ENCODE measurements at places on chromosomes 2 and 18.

DNA sequence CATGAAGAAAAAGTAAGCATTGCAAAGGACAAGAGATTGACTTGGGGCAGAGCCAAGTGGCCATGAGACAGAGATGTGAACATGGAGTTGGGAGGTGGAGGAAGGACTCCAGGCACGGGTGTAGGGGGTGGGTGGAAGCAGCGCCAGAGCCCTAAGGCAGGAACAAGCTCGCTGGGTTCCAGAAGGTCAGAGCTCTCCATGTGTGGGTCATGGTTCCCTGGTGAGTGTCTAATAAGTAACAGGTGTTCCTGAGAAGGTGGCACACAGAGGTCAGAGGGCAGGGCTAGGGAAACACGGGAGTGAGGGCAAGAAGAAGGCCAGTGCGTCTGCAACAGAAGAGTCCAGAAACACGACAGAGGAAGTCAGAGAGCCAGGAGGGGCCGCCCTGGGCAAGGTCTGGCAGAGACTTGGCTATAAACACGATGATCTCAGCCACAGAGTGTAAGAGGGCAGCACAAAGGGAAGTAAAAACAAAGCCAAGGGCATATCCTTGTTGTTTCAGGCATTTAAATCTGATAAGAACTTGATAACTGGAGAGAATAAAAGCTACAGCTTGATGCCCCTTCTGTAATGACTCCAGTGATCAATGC lies 260.8 kb downstream of the TGIF1 start:
- no peak for DNase-seq
- no peaks in the 10 kb centered on the region for H3K27me3 ChIP-seq
- H3K36me3 ChIP-seq = no peaks in the 10 kb centered on the region
- H3K4me3 ChIP-seq = no peak overlapping the region
- H3K27ac ChIP-seq = no peak overlapping the region
- H3K4me1 ChIP-seq = peaks cover 7% of the 10 kb centered on the region

DNA sequence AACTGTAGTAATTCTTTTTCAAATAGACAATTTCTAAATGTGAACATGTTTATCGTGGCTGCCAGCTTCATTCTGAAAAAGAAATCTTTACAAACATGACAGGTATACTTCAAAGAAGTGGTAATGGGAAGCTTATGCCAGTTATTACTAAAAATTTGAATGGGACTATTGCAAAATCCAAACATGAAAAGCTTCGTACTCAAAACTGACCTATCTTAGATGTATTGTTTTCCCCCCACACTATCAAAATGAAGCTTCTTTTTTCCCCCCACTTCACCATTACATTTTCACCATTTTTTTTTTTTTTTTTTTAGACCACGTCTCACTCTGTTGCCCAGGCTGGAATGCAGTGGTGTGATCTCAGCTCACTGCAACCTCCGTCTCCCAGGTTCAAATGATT lies 50.4 kb upstream of the SERTAD2 start:
- no peaks in the 10 kb centered on the region for H3K36me3 ChIP-seq
- peaks cover 2% of the 10 kb centered on the region for H3K4me1 ChIP-seq
- H3K27ac ChIP-seq = no peak overlapping the region
- no peak overlapping the region for H3K4me3 ChIP-seq
- DNase-seq = no peak
- no peaks in the 10 kb centered on the region for H3K27me3 ChIP-seq

DNA sequence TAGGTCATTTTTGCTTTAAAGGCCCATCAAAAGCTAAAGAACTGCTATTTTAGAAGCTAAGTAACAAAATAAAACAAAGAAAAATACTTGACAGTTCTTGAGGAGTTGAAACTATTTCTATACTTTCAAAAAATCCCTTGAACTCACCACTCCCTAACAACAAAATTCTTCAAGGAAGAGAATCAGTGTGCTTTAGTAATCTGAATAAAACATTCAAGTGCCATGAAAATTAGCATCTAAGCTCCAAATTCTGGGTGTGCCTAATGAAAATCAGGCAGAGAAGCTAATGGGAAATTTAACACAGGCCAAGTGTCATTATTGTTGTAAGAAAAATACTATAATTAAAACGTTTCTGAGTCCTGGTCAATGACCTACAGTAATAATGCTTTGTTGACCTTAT lies 456.3 kb downstream of the ZEB2 start:
- H3K27me3 ChIP-seq = no peaks in the 10 kb centered on the region
- H3K27ac ChIP-seq = no peak overlapping the region
- H3K4me1 ChIP-seq = no peaks in the 10 kb centered on the region

DNA sequence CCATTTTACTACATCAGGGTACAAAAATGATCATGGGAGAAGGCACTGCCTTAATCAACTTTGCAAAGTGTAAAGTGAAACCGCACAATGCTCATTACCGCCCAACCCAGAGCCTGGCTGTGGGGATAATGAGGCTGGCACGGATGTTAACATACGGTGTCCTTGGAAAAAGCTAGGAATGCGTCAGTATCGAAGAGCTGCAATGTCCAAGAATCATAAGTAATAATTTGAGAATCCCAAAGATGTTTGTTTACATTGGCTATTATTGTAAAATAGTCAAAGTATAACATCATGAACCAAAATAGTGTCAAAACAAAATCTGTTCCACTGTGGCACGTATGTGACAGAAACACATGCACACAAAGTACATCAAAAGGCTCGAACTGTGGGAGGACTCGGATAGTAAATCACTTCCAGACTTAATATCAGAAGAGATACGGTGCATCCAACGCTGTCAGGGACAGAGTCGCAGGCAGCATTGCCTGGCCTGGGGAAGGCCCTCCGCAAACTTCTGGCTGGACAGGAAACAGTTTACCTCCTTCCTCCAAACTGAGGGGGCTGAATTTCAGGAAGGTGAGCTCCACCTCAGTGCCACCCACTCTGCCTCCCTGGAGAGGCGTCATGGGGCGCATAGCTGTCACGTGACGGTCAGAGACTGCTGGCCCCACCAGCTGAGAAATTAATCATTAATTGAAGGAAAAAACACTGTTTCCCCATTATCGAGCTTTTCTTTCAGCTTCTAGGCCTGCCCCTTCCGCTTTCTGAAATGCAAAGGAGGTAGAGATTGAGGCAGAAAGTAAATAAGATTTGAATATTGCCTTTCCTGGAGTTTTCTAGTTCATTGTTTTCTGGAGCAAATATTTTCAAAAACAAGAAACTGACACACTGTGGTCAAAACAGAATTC lies 1.8 kb upstream of the ID2 start:
- H3K4me3 ChIP-seq = peak overlapping the region; percentile 94
- H3K36me3 ChIP-seq = no peaks in the 10 kb centered on the region
- H3K27ac ChIP-seq = peak overlapping the region; percentile 100

DNA sequence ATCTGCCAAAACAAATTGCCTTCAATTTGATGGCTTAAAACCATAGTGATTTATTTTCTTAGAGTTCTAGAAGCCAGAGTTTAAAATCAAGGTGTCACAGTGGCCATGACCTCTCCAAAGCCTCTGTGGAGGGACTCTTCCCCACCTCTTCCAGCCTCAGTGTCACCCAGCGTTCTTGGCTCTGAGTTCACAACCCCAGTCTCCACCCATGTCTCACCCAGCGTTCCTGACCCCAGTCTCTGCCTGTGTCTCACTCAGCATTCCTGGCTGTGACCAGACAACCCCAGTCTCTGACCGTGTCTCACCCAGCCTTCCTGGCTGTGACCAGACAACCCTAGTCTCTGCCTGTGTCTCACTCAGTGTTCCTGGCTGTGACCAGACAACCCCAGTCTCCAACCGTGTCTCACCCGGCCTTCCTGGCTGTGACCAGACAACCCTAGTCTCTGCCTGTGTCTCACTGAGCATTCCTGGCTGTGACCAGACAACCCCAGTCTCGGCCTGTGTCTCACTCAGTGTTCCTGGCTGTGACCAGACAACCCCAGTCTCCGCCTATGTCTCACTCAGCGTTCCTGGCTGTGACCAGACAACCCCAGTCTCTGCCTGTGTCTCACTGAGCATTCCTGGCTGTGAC lies 299.3 kb downstream of the GALR1 start:
- H3K27me3 ChIP-seq = no peaks in the 10 kb centered on the region
- H3K36me3 ChIP-seq = no peaks in the 10 kb centered on the region
- H3K4me1 ChIP-seq = no peaks in the 10 kb centered on the region
- DNase-seq = no peak
- H3K27ac ChIP-seq = no peak overlapping the region

DNA sequence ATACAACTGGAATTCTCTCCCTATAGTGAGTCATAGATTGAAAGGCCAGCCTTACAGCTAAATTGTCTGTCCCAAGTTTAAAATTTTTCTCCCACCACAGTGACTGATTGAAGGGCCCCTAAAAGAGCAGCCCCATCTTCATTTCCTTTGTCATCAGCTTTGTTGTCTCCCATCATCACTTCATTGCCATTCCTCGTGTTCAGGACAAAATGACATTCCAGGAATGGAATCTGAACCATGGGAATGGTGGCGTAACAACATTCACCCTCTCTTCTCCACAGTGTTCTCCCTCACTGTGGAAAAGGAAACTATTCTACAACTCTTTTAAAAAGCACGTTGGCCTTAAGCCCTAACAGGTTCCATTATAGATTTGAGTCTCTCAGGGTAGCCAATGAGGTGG lies 52.1 kb downstream of the PSTPIP2 start:
- H3K36me3 ChIP-seq = no peaks in the 10 kb centered on the region
- DNase-seq = no peak
- no peak overlapping the region for H3K4me3 ChIP-seq
- H3K27me3 ChIP-seq = no peaks in the 10 kb centered on the region
- H3K27ac ChIP-seq = no peak overlapping the region

DNA sequence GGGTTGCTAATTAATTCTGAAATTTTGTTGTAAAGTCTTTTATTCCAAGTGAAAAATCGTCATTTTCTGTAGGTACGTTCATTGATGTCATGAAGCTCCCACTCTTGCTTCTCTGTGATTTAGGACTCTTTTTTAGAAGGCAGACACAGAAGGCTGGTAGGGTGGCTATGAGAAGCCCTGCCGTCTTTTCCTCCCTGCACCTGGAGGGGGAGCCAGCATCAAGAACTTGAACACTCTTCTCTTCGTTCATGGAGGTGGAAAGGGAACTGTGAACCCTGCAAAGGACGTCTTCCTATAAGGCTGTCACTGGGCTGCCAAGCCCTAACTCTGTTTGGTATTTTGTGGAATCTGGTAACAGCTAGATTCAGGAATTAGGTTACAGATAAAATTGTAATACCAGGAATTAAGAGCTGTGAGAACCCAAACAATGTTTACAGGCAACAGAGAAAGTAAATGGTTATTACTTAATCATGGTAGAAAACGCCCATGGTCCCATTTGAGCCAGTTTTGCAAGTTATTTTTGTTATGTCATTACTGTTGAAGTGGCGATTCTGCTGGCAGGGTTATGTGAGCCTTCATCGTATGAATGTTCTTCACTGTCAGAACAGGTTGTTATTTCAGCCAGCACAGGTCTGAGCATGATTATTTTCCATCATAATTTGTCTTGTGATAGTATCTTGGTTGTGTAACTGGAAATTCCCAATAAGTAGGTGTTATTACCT lies 112.2 kb downstream of the OSBPL6 start:
- no peaks in the 10 kb centered on the region for H3K4me1 ChIP-seq

DNA sequence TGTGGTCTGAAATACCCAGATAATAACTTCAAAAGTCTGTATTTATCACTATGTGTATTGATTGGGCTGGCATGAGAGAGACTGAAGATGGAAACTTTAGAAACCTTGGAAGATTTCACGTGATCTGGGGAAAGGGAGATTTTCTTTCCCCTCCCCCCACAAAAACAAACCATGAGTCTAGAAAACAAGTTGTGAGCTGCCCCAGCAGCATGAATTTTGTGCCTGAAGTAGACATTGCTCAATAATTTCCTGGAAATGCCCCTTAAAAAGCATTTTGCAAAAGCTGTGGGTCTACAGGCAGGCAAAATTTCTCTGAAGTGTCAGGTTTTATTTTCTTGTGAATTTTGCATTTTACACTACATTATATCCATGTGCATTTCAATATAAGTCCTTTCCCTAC lies 101.8 kb downstream of the ETAA1 start:
- H3K27ac ChIP-seq = no peak overlapping the region
- H3K4me1 ChIP-seq = peaks cover 8% of the 10 kb centered on the region
- no peaks in the 10 kb centered on the region for H3K27me3 ChIP-seq

- H3K27ac ChIP-seq = no peak overlapping the region
- no peaks in the 10 kb centered on the region for H3K36me3 ChIP-seq
- H3K27me3 ChIP-seq = peaks cover 7% of the 10 kb centered on the region
- peaks cover 45% of the 10 kb centered on the region for H3K4me1 ChIP-seq
Measured at GRCh38 chr2:26246818-26247217, 2.1 kb downstream of the HADHB start.

DNA sequence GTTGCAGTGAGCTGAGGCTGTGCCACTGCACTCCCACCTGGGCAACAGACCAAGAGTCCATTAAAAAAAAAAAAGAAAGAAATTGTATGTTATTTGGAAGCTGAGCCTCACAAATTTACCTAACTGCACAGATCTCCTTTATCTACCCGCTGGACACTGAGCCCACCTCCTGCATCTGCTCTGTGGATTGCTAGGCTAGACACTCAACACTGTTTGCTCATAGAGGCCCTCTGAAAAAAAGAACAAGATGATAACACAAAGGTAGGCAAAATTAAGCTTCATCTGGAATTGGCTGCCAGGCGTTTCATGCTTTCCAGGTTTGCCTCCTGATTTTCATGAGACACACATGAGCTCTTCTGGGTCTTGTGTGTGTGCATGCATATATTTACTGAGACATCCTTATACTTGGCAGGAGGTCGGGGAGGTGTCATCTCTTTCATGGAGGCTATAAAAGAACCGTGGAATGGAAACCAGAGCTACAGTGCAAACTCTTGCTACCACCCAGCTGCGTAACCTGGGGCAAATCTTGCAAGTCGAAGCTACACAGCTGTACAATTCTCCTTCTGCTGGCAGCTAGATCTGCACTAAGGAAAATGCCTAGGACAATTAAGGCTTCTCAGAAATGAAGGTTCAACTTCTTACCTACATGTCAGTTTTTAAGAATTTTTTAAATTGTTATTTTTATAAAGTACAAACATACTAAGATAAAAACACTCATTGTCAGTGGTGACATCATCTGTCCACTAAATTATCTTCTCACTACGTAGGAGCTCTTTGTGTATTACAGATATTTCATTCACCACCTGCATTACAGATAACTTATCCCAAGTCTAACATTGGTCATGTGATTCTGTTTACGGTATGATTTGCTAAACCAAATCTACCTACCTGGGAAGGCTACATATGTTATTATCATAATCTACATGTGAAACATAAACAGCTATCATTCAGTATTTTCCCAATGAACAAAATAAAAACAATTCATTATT lies 63.1 kb downstream of the CABYR start:
- no peaks in the 10 kb centered on the region for H3K4me1 ChIP-seq
- no peaks in the 10 kb centered on the region for H3K36me3 ChIP-seq
- DNase-seq = no peak
- no peak overlapping the region for H3K27ac ChIP-seq
- H3K27me3 ChIP-seq = no peaks in the 10 kb centered on the region

DNA sequence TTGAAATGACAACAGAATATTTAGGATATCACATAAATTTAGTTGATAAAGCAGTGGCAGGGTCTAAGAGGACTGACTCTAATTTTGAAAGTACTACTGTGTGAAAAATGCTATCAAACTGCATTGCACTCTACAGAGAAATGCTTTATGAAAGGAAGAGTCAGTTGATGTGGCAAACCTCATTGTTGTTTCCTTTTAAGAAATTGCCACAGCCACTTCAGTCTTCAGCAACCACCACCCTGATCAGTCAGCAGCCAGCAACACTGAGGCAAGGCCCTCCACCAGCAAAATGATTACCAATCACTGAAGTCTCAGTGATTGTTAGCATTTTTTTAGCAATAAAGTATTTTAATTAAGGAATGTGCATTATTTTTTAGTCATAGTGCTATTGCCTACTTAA lies 488.7 kb upstream of the SLC39A10 start:
- H3K27me3 ChIP-seq = no peaks in the 10 kb centered on the region
- no peak overlapping the region for H3K4me3 ChIP-seq
- no peak overlapping the region for H3K27ac ChIP-seq
- H3K36me3 ChIP-seq = no peaks in the 10 kb centered on the region
- DNase-seq = no peak
- no peaks in the 10 kb centered on the region for H3K4me1 ChIP-seq

Data from HepG2 (cell line).